DMS 273 treated with DMSO at 0.1 percent for 48 hours (cell line): ENCODE measurements at places on chromosomes 3 and 15.

- DNase-seq = no peak
Observed at GRCh38 chr3:63400246-63400860, 122.2 kb downstream of the SYNPR start.

- no peak for DNase-seq
Observed at GRCh38 chr3:346186-346585, 149.6 kb downstream of the CHL1 start.

DNA sequence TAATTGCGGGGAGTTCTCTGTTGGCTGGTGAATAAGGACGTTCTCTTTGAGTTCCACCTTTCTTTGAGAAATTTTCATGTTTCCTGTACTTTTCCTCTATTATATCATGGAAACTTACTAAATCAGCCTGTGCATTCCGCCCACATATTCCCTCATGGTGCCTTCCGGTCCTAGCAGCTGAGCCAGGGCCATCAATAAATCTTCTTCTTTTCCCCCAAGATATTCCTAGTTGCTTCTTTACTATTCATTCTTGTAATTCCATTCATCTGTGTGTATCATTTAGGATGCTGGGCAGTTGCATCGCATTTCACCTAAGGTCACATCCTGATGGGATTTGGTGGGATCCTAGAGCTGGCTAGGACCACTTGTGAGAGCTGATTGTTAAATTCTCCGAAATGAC, 139.2 kb downstream of the RBMS3 start:
- DNase-seq = no peak

- no peak for DNase-seq
Observed at GRCh38 chr3:148238421-148238821, 459.3 kb upstream of the AGTR1 start.

DNA sequence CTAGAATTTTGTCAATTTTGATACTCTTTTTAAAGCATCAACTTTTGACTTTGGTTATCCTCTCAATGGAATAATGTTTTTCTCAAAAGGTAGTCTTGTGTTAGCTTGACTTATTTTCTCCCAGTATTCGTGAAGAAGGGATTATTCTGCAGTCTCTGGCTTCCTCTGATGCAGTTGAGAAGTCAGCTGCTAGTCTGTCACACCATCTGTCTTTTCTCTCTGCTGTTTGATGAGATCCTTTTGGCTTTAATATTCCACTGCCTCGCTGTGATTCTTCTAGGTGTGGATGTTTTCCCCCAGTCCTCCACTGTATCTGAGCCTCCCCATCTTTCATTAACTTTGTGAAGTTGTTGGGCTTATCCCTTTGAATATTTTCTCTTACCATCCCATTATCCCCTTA, 141.0 kb downstream of the WDR72 start:
- no peak for DNase-seq

- no peak for DNase-seq
Observed at GRCh38 chr15:58314593-58315216, 117.1 kb upstream of the LIPC start.

- no peak for DNase-seq
Observed at GRCh38 chr3:43709022-43709421, 18.3 kb downstream of the ABHD5 start.

- DNase-seq = no peak
Observed at GRCh38 chr15:100836501-100836900, 43.1 kb upstream of the ALDH1A3 start.

DNA sequence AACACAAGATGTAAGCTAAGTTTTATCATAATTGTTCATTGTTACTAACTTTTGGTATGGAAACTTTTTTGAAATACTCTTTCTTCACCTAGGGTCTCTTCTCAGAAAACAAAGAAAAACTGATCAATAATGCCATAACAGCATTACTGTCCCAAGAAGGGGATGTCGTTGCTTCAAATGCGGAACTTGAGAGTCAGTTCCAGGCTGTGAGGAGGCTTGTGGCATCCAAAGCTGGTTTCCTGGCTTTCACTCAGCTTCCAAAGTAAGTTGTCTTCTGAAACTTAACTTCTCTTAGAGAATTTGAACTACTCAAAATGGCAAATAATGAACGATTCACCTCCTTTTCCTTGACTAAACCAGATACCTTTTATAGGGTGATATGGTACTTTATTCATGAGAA, 39.3 kb downstream of the DNAJC13 start:
- no peak for DNase-seq

DNA sequence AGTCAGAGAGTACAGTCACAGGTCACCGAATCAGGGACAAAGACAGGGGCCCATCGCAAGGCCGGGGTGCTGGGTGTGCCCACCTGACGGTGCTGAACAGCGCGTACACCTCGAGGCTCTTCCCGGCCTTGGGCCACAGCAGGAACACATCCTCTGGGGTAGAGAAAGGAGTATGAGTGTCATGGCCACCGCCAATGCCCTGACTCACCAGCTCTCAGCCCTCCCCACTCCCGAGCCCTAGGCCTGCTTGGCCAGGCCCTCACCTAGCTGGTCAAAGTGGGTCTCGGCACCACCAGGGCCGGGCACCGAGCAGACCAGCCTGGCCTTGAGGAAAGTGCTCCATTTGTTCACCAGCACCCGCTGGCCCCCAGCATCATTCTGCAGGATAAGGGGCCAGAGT, 4.2 kb downstream of the SEMA3G start:
- DNase-seq = no peak

DNA sequence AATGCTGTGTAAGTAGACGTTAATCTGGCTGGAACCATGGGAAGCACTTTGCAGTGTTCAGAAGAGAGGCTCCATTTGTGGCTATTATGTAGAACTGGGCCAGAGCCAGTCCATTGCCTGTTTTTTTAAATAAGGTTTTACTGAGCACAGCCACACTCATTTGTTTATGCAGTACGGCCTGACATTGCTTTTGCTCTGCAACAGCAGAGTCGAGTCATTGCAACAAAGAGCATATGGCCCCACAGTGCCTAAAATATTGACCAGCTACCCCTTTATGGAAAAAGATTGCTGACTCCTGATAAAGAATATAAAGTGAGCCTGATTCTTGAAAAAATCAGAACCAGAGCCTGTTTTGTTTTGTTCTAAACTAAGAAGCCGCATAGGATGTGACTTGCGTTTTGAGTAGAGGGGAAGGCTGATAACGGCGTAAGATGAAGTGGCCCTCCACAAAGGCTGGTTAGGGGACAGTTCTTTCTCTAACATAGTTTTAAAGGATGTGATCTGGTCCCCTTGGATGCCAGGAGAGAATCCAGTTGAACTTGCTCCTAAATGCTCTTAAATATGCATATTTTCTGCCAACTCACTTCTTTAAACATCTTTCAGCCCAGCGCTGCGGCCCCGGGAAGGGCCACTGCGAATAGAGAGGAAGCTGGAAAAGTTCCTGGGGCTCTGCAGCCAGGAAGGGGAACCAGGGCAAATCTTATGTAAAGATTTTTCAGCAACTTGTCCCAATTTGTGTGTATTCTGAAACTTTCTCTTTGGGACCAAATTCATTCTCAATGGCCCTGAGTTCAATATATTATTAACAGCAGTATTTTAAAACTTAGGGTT, 64.5 kb downstream of the GLDN start:
- no peak for DNase-seq

DNA sequence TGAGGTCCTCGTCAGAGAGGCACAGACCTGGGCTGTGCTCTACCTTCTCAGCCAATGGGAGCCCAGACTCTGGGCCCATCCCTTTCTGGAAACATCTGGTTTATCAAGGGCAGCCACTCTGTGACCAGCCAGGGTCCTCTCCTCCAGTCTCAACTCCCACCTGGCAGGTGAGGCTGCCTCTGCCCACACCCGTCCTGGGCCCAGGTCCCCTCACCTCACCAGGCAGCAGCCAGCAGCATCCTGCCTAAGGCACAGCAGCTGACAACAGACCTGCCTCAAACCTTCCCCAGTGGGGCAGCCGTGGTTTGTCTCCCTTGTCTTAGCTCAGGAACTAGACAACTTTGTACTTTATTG, 8.7 kb upstream of the VIPR1 start:
- DNase-seq = no peak

- DNase-seq = no peak
Observed at GRCh38 chr3:107239703-107240102, 137.5 kb upstream of the CCDC54 start.

DNA sequence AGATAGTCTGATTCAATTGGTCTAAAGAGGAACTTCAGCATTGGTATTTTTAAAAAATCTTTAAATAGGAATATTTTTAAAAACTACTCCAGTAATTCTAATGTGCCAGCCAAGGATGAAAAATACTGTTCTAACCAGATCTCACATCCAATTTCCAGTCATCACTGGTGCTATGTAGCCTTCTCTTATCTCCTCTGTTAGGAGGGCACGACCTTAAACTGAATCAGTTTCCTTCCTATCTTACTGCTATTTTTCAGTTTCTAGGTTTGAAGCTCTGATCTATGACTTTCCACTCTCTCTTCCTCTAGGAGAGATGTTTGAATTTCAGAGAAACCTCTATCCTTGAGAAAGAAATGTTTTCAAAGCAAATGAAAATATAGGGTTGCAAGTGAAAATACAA, 31.9 kb downstream of the HAPLN3 start:
- no peak for DNase-seq

DNA sequence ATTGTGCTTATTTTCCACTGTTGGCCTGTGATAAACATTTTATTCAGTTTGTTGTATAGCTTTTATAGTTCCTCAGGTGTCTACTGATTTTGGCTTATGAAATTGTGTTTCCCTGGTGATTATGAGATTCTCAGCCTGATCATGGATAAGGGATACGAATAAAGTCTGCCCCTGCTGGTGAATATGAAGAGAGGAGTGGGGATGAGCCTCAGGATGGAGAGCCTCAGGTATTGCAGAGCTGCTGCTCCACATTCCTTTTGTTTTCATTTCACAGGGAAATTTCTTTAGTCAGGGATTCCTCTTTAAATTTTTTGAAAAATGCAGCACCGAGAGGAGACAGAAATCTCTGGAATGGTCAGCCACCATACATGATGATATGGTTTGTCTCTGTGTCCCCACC, 14.7 kb upstream of the RAB6B start:
- DNase-seq = no peak

DNA sequence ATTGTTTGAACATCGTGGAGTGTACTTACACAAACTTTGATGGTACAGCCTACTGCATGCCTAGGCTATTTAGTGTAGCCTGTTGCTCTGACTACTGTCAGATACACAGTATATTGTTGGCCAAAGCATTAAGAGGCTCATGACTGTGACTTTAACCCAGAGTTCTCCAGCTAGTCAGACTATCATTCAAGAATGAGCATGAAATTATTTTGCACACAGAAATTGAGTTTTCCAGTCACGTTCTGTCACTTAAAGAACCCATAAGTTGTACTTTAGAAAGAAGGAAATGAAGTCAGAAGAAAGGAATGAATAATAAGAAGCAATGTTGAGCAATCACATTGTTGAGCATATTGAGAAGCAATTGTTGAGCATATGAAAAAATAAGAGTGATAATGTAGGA, 37.6 kb upstream of the SLC22A13 start:
- DNase-seq = no peak

- no peak for DNase-seq
Observed at GRCh38 chr15:52483707-52484106, 45.0 kb downstream of the MYO5A start.

DNA sequence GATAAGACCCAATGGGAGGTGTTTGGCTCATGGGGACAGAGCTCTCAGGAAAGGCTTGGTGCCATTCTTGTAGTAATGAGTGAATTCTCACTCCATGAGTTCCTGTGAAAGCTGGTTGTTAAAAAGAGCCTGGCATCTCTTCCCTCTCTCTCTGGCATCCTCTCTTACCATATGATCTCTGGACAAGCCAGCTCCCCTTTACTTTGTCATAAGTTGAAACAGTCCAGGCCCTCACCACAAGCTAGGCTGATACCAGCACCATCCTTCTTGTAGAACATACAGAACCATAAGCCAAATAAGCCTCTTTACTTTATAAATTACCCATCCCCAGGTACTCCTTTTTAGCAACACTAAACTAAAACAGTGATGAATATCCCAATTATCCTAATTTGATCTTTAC, 166.9 kb upstream of the TMC3 start:
- no peak for DNase-seq

GRCh38 chr3:141853081-141853601, 23.3 kb upstream of the ATP1B3 start:
- DNase-seq = no peak

- DNase-seq = no peak
Observed at GRCh38 chr3:64806668-64807605, 119.1 kb upstream of the ADAMTS9 start.

DNA sequence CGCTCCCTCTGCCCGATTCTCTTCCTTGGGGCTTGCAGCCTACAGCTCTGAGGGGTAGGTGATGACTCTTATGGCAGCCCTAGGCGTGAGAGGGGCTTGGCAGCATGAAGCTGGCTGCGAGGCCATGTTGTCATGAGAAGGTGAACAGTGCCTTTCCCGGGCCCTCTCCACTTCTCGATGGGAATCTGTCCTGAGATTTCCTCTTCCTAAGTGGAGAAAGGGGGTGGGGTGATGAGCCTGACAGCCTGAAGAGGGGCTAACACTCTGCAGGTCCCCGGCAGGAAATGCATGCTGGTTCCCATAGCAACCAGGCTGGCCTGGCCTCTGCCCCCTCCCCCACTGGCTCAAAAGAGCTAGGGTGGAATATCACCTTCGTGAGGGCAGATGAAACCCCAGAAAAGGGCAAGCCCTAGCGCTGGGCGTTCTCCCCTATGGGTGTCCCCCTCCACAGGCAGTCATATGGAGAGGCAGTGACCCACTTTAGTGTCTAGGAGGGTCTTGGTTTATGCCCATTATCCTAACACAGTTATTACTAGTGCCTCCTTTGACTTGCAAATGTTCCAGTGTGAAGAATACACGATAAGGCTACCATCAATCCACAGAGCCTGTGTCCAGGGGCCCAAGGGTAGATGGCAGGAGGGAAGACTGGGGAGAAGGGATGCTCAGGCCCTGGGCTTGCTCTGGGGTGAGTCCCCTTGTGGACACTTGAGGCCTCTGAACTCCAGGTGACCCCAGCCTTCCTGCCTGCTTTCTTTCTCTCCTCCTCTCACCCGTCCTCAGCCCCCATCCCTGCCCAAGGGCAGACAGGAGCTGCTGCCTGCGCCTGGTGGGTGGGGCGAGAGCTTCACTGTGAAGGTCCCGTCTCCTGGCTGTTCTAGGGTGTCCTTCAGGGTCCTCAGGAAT, 13.2 kb downstream of the EPHB3 start:
- DNase-seq = no peak

- no peak for DNase-seq
Observed at GRCh38 chr15:101054991-101055390, 135.8 kb downstream of the LRRK1 start.

GRCh38 chr3:188326111-188326510, 172.2 kb downstream of the LPP start:
- no peak for DNase-seq

- DNase-seq = no peak
Observed at GRCh38 chr3:145817870-145818483, 343.0 kb downstream of the PLOD2 start.

DNA sequence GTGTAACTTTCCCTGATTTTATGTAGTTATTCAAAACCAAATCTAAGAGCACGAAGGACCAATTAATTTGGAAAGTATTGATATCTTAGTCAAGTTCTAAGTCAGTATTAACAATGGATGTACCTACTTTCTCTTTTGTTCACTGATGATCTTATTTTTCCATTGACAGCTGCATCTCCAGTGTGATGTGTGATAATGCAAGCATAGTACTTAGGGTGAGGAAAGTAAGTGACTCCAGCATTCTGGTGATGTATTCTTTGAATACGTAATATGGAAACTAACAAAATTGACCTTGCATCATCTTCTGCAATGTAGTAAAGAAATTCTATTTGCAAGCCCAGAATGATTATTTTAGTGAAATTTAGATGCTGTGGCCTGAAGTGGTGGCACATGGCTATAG, 22.4 kb downstream of the FBXW12 start:
- DNase-seq = no peak

- peak; percentile 14 for DNase-seq
Observed at GRCh38 chr3:168620854-168621253, 525.1 kb upstream of the GOLIM4 start.

GRCh38 chr3:11705049-11705448, 61.3 kb upstream of the VGLL4 start:
- no peak for DNase-seq
